ENCODE measurements at places on chromosomes 11 and 22. TPM values are rescaled to one million over a fixed set of nuclear protein-coding genes. Genes with fewer than 3 reads are reported as not detected.

Gene ZDHHC8
- 143 TPM for total RNA-seq

Gene MS4A4E
- total RNA-seq = 7.1 TPM

Gene FOLR1
- 1.2 TPM for total RNA-seq

Gene E2F8
- total RNA-seq = 0.13 TPM

Gene TBX10
- not detected for total RNA-seq

Gene MIOX
- not detected for total RNA-seq

Gene FAM83F
- total RNA-seq = 11.4 TPM

Gene ASRGL1
- 17.0 TPM for total RNA-seq

Gene CCDC73
- total RNA-seq = not detected

Gene PRCP
- total RNA-seq = 82.7 TPM

Gene XNDC1N
- 11.7 TPM for total RNA-seq

Gene GRK3
- 13.5 TPM for total RNA-seq

Gene C11orf71
- 8.5 TPM for total RNA-seq

Gene MIAT
- 2.7 TPM for total RNA-seq

Gene DTX4
- 35.9 TPM for total RNA-seq

Gene NAT10
- 46.3 TPM for total RNA-seq

Gene NTM
- total RNA-seq = 19.5 TPM

Gene GLYAT
- total RNA-seq = 2.6 TPM

Gene CNIH2
- 1.3 TPM for total RNA-seq

Gene TTC36
- total RNA-seq = 0.71 TPM

Gene LGR4
- total RNA-seq = 16.8 TPM

Gene RASSF10
- 0.27 TPM for total RNA-seq

Gene MRGPRE
- not detected for total RNA-seq

Gene APOL4
- 9.8 TPM for total RNA-seq

Gene MFRP
- total RNA-seq = not detected
